ENCODE measurements at places on chromosomes 1 and 21.

DNA sequence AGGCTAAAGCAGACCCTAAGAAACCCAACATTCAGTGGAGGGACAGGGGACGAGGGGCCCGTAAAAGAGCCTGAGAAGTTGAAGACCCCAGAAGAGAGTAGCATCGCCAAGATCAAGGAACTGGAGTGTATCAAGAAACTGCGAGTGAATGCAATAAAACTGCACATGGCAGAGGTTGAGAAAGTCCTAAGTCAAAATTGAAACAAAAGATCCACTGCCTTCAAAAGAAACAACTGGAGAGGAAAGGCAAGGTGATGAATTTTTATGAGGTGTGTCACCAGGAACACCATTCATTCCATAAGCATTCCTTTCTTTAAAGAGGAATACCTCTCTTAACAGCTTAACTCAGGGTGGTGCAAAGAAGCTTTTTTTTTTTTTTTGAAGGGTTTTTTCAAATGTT, 38.3 kb upstream of the ADORA3 start:
- DNase-seq: no peak

GRCh38 chr1:72006092-72006491, 276.2 kb downstream of the NEGR1 start:
- no peak for DNase-seq

DNA sequence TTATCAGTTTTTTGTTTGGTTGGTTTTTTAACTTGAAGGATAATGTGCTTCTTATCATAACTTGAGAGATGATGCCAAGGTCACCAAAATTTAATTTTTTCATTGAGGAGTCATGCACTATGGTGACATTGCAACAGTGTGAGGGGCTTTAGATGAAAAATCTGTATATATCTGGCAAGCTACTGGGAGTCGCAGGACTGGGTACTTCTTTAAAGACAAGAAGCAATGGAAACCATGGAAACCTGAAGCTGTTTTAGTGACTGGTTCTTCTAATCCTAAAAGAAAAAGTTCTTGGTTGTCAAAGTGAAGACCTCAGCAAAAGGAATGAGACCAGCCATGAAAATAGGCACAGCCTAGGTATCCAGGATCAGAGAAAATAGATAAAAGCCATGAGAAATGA, 31.1 kb downstream of the ZC3H11B start:
- DNase-seq: no peak

- DNase-seq: no peak
These were observed 9.0 kb upstream of the CSF1 start for GRCh38 chr1:109901524-109902145.

Data from MV-4-11 (cell line).